ENCODE measurements at places on chromosomes 3 and 15.

DNA sequence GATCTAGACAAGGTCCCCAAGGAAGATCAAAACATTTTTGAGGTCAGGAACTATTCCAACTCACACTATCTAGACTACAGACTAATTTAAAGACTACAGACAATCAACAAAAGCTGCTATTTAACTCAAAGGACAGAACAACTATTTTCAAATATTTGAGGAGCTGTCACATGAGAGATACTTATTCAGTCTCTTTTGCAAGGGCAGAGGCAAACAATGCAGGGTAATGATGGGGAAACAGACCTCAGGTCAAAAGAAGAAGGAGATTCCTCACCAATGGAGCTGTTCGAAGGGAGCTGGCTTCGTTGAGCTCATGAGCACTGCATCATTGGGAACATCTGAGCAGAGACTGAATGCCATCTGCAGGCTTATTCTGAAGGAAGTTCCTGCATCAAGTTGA is 231.9 kb downstream of the DTWD1 start:
- no peaks in the 10 kb centered on the region for H3K27me3 ChIP-seq
- no peak for DNase-seq
- H3K27ac ChIP-seq: no peak overlapping the region
- no peaks in the 10 kb centered on the region for H3K36me3 ChIP-seq

GRCh38 chr3:32457971-32458471 is 44.6 kb downstream of the CMTM6 start:
- peaks cover 20% of the 10 kb centered on the region for H3K36me3 ChIP-seq
- H3K4me3 ChIP-seq: peak overlapping the region; percentile 74
- peak; percentile 62 for DNase-seq
- H3K4me1 ChIP-seq: peaks cover 48% of the 10 kb centered on the region
- peak overlapping the region; percentile 98 for H3K27ac ChIP-seq
- no peaks in the 10 kb centered on the region for H3K27me3 ChIP-seq

GRCh38 chr3:66480666-66481065 is 20.2 kb downstream of the LRIG1 start:
- H3K4me1 ChIP-seq: peaks cover 3% of the 10 kb centered on the region
- H3K27me3 ChIP-seq: peaks cover 5% of the 10 kb centered on the region
- no peak overlapping the region for H3K4me3 ChIP-seq
- peaks cover 3% of the 10 kb centered on the region for H3K36me3 ChIP-seq
- no peak for DNase-seq
- H3K27ac ChIP-seq: no peak overlapping the region

- peaks cover 2% of the 10 kb centered on the region for H3K36me3 ChIP-seq
- no peak overlapping the region for H3K4me3 ChIP-seq
- H3K27ac ChIP-seq: no peak overlapping the region
- DNase-seq: no peak
- peaks cover 9% of the 10 kb centered on the region for H3K27me3 ChIP-seq
Observed at GRCh38 chr15:62873203-62873602, 169.3 kb upstream of the TPM1 start.

DNA sequence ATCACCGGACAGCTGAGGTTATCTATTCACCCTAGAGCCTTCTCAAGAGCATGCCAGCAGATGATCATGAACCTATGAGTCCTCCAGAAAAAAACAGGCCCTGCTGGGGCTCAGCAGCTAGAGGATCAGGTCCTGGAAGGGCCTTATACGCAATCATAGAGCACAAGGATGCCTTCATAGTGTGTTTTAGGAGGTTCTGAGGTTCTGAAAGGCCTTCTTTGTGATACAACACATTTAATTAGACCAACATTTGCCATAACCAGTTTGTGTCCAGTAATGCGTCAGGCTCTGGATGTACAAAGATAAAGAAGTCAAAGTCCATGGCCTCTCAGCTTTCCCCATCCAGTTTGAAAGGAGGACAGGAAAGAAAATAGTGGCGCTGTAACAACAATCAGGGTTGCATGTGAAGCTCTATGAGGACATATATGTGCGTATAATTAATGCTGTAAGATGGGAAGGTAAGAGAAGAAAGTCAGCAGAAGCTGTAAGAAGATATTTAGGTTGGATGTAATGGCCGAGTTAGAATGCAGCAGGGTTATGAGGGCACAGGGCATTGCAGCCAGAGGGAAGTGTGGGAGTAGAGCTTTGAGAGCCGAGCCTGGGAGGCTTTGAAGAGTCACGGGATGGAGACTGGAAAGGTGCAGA is 302.6 kb upstream of the TBL1XR1 start:
- no peak overlapping the region for H3K4me3 ChIP-seq
- DNase-seq: no peak
- H3K4me1 ChIP-seq: peaks cover 3% of the 10 kb centered on the region

- DNase-seq: peak; percentile 20
- H3K4me3 ChIP-seq: peak overlapping the region; percentile 17
- peaks cover 15% of the 10 kb centered on the region for H3K4me1 ChIP-seq
- no peaks in the 10 kb centered on the region for H3K36me3 ChIP-seq
Observed at GRCh38 chr3:167830007-167830406, 94.5 kb downstream of the SERPINI1 start.

DNA sequence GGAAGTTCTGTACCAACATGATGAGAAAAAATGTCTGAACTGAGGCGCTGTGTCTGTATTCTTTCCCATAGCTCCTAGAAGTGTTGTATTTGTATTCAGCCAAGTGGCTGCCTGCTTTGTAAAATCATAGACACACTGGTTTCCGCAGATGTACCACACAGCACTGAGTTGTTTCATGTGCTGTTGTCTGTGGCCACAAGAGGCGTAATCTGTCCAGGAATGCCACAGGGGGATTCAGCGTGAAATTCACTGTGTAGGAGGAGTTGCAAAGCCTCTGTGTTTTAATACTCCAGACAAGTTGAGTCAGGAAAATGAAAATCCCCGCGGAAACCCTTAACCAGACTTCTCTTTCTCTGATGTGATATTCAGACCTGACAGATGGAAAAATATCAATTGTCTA is 462.2 kb downstream of the NSUN3 start:
- no peaks in the 10 kb centered on the region for H3K27me3 ChIP-seq
- no peaks in the 10 kb centered on the region for H3K4me1 ChIP-seq
- H3K27ac ChIP-seq: no peak overlapping the region
- DNase-seq: no peak
- H3K36me3 ChIP-seq: no peaks in the 10 kb centered on the region

GRCh38 chr15:36666228-36666905 is 86.9 kb downstream of the CDIN1 start:
- H3K4me3 ChIP-seq: no peak overlapping the region
- peaks cover 21% of the 10 kb centered on the region for H3K36me3 ChIP-seq
- H3K27me3 ChIP-seq: no peaks in the 10 kb centered on the region
- peaks cover 4% of the 10 kb centered on the region for H3K4me1 ChIP-seq
- peak overlapping the region; percentile 5 for H3K27ac ChIP-seq

DNA sequence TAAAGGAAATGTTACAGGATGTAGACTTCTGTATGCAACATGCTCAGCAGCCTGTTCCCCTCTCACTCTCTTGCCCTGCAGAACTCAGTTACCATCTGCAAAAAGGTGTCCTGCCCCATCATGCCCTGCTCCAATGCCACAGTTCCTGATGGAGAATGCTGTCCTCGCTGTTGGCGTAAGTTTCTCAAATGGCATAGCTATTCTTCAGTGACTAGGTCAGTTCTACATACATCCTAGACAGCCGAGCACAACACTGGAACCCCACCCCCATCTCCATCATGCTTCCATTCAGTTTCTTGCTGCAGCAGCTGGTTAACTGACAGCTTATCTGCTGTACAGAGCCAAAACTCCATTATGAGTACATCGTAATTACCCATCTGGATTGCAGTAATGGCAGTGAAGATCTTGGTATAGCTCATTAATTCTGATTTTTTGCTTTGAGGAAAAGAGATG is 4.5 kb downstream of the THBS1 start:
- no peak overlapping the region for H3K4me3 ChIP-seq
- no peaks in the 10 kb centered on the region for H3K36me3 ChIP-seq
- H3K4me1 ChIP-seq: peaks cover 3% of the 10 kb centered on the region
- peaks cover 21% of the 10 kb centered on the region for H3K27me3 ChIP-seq
- DNase-seq: no peak
- no peak overlapping the region for H3K27ac ChIP-seq

DNA sequence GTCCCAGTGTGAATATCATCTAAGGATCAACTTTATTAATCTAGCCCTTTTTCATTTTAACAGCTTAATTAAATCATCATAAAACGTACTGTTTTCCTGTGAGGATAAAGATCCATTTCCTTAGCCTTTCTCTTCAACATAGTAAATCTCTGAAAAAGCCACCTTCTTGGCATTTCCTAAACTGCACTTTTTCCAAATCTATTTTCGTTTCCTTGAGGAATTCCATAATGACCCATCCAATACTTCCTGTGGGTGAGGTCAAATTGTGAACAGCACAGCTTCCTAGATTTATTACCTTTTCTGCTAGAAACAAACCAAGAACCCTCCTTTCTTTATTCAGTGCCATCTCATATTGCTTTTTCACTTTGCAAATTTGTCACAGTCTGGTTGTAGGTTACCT is 129.4 kb upstream of the CNTN4 start:
- no peaks in the 10 kb centered on the region for H3K4me1 ChIP-seq
- DNase-seq: no peak
- H3K27ac ChIP-seq: no peak overlapping the region
- no peak overlapping the region for H3K4me3 ChIP-seq

DNA sequence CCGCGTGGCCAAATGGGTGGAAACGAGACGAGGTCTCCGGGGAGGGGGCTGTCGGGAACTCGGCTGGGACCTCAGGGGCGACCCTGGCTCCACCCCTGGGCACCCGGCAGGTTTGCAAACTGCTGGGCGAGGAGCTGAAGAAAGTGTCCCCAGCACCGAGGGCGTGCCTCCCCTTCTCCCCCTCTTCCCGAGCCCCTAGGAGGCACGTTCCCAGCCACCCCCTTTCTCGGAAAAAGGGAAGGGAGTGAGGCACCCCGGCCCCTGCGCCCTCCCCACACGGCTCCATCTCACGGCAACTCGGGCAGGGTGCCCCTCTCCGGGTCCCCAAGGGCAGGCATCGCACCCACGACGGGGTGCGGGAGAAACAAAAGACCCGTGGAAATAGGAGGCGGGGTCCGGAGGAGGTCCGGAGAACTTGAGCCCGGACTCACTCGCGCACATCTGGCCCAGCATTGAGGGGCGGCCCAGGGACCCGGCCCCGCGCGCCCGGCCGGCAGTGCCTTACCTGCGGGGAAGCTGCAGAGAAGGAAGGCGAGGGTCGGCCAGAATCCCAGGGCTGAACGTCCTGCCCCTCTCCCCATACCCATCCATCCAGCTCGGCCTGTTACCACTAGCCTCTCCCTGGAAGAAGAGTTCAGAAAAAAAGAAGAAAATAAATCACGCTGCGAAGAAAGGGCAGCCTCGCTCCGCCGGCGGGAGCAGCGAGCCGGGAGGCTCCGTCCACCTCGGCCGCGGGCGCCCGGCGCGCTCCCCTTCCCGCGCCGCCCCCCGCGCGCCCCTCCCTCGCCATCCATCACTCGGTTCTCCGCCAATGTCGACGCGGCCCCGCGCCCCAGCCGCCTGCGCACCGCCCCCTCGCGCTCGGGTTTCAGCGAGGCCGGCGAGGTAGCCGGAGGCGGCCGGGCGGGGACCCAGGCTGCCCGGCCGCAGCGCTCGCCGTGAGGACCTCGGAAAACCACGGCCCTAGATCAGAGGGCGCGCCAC is 16.3 kb downstream of the RGMA start:
- H3K27ac ChIP-seq: no peak overlapping the region
- H3K27me3 ChIP-seq: peaks cover 27% of the 10 kb centered on the region
- peaks cover 9% of the 10 kb centered on the region for H3K4me1 ChIP-seq
- DNase-seq: no peak

GRCh38 chr15:29149738-29150075 is 119.9 kb downstream of the NSMCE3 start:
- no peaks in the 10 kb centered on the region for H3K36me3 ChIP-seq
- no peak for DNase-seq
- no peak overlapping the region for H3K27ac ChIP-seq
- no peak overlapping the region for H3K4me3 ChIP-seq

DNA sequence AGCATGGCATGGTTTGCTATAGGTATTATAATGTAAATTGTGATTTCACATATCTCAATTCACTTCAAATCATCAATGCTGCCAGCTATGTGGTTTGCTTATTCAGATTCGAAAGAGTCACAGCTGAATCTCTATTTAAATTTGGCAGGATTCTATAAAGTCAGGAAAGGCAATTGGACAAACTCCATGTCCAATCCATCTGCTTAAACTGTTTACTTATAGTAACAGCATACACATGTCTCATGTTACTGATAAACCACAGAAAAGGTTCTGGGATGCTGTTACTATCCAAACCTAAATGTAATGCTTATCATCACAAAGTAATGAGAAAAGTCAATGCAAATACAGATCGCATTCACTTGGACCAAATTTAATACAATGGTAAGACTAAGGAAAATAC is 229.7 kb downstream of the ISL2 start:
- H3K4me3 ChIP-seq: no peak overlapping the region
- H3K4me1 ChIP-seq: peaks cover 23% of the 10 kb centered on the region
- H3K27me3 ChIP-seq: no peaks in the 10 kb centered on the region
- no peak for DNase-seq

DNA sequence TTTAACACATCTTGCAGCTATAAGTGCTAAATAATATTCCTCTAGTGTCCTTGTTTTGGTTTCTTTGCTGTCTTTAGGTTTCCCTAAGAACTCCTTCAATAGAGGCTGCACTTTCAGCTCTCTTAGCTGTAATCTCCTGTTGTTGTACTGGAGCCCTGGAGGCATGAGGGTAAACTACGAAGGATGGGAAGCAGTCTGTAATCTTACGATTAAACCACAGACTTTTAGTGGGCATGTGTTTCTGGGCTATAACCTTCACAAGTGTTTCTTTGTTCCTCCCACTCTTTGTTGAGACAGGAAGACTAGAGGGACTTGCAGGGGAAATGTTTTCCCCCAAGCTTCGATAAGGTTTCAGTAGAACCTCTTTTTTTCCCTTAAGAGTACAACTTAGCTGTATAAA is 1058.1 kb downstream of the NSUN3 start:
- no peaks in the 10 kb centered on the region for H3K4me1 ChIP-seq
- no peaks in the 10 kb centered on the region for H3K27me3 ChIP-seq
- H3K27ac ChIP-seq: no peak overlapping the region
- no peak for DNase-seq
- H3K36me3 ChIP-seq: no peaks in the 10 kb centered on the region

GRCh38 chr3:173501931-173502489 is 104.5 kb downstream of the NLGN1 start:
- H3K4me3 ChIP-seq: no peak overlapping the region
- no peak overlapping the region for H3K27ac ChIP-seq
- DNase-seq: no peak
- H3K36me3 ChIP-seq: no peaks in the 10 kb centered on the region

GRCh38 chr3:122505676-122506075 is 9.1 kb downstream of the KPNA1 start:
- H3K27ac ChIP-seq: no peak overlapping the region
- no peak overlapping the region for H3K4me3 ChIP-seq
- no peaks in the 10 kb centered on the region for H3K27me3 ChIP-seq
- peaks cover 18% of the 10 kb centered on the region for H3K36me3 ChIP-seq
